ENCODE measurements at places on chromosomes 2 and 18. TPM values are rescaled to one million over a fixed set of nuclear protein-coding genes. Genes with fewer than 3 reads are reported as not detected.

- H3K4me3 ChIP-seq, result no peak overlapping the region
- peaks cover 3% of the 10 kb centered on the region for H3K36me3 ChIP-seq
- DNase-seq, result no peak
Measured at GRCh38 chr2:237295889-237296480, 118.0 kb downstream of the COL6A3 start.

GRCh38 chr2:33321236-33321771 lies 155.1 kb upstream of the RASGRP3 start:
- peaks cover 18% of the 10 kb centered on the region for H3K4me1 ChIP-seq
- peak overlapping the region; percentile 74 for H3K4me3 ChIP-seq

Gene ALK
- not detected for total RNA-seq

Gene CYTIP
- total RNA-seq, result 294 TPM
